CD4-positive, alpha-beta T cell treated with Interleukin-6 at 100 ng/mL for 8 hours (primary cell): ENCODE measurements at places on chromosomes 2 and 18.
A peak's percentile ranks its signal among the peaks of the same experiment; 100 is the strongest.

DNA sequence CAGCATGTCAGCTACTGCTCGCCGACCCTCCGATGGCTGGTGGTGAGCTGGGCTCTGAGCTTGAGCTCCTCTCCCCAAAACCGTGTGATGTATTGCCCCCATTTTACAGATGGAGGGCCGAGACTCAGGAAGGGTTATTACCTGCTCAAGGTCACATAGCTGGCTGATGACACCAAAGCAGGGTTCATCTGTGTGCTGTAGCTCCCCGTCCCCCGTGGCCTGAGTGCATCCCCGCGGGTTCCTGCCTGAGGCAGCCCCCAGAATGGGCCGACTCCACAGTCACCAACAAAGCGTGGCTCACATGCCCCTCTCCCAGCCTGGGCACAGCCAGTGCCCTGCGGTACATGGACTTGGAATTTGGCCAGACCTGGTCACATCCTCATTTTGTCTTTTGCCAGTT, 198.6 kb downstream of the TFCP2L1 start:
- no peak for DNase-seq

- DNase-seq: no peak
These were observed 8.9 kb downstream of the BIN1 start for GRCh38 chr2:127097841-127098651.

GRCh38 chr2:23027396-23027795, 357.6 kb upstream of the KLHL29 start:
- DNase-seq: no peak

DNA sequence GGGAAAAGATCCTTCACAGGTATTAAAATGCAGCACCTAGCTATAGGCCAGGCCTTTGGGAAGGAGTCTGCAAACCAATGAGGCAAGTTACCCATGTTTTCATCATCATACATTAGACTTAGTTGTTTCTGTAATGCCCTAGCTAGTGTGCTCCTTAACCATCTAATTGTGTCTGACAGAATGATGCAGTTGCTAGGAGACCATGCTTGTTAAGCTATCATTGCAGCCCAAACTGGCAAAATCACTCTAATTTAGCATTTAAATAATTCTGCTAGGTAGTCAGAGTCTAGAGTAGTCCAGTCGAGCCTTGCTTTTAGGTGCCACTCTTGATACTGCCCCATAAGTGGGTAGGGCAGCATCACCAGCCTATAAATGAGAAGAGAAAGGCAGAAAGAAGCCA, 34.9 kb downstream of the GAD1 start:
- DNase-seq: no peak

GRCh38 chr2:53660886-53661285, 106.7 kb upstream of the CHAC2 start:
- no peak for DNase-seq

DNA sequence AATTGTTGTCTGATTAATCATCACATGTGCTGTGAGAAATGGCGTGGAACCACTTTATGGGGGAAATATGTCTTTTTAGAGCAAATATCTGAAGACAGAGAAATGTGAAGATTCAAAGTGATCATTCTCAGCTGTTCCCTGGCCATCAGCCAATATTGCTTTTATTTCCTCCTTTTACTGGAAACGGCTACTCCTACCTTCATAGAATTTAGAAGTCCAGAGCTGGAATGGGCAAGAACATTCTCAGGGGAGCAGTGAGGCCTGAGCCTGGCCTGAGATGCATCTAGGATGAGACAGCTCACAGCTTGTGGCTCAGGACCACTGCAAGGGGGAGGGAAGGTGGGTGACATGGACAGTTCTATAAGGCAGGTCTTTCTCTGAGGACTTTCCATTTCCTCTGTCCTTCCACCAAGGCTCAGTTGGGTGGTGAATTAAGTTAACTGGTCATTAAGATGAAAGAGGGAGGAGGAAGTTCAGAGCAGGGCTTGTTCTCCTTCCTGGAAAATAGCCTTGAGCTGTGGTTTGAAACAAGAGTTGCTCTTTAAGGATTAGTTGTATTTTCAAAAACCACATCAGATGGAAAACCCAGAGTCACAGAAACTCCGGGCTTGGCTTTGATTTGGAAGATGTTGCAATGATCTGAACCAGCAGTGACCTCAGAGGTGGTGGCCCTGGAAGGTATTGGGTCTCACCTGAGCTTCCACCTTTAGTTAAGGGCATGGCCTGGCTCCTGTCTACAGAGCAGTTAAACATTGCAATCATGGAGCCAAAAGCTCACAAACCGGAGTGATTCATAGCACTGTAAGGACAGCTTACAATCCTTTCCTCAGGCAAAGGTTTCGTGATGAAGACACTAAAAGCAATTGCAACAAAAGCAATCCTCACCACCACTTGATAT, 144.3 kb downstream of the VAPA start:
- no peak for DNase-seq

DNA sequence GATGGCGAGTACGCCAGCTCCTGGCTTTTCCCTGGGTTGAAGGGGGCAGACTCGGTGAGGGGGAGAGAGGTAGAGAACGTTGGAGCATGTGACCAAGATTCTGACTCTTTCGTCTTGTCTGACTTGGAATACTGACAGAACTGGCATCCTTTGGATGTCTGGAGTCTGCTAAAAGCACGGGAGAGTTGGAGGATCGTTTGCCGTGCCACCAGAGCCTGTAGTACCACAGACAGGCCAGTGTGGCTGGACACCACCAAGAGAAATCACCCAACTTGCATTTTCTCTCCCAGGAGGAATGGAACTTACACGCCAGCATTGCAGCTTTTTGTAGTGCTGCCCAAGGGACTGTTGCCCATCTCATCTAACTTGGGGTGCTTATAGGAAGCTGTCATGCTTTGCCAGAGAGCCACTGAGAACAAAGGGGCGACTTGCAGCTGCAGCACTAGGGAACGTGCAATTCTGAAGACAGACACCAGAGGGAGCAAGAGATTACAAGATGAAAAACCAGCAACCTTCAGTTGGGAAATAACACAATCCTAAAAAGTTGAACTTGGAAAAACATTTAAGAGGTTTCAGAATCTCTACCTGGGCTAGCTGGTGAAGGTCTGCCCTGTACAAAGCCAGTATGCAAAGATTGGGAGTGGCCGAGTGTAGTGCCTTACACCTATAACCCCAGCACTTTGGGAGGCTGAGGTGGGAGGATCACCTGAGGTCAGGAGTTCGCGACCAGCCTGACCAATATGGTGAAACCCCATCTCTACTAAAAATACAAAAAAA, 24.1 kb downstream of the PSMG2 start:
- DNase-seq: peak; percentile 56

- no peak for DNase-seq
These were observed 21.1 kb downstream of the SERPINE2 start for GRCh38 chr2:224017957-224018356.

- no peak for DNase-seq
These were observed 346.6 kb upstream of the PKDCC start for GRCh38 chr2:41701231-41701630.

DNA sequence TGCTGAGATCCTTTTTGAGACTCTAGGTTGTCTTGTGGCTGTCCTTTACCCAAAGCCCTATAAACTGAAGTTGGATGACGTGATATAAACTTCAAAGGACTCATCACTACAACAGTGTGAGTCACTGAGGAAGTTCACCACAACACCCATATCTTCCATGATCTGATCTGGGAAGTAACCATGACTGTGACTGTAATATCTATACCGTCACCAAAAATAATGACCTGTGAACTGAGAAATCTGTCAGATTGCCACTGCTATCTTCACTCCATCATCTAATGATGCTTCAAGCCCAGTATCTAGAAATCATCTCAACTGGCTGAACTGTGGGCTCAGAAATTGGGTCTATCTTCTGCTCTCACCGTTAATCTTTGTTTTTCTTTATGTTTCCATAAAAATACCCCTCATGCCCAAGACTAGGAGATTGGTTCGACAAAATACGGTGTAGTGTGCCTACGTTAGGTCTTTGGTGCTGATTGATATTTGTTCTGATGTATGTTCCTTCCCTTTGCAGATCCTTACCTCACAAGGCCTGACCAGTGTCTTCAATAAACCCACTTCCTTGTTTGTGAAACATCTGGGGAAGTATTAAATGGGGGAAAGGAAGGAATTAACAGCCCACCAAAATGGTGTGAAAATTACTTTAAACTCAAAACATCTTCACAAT, 78.2 kb downstream of the MYL12B start:
- DNase-seq: peak; percentile 6

DNA sequence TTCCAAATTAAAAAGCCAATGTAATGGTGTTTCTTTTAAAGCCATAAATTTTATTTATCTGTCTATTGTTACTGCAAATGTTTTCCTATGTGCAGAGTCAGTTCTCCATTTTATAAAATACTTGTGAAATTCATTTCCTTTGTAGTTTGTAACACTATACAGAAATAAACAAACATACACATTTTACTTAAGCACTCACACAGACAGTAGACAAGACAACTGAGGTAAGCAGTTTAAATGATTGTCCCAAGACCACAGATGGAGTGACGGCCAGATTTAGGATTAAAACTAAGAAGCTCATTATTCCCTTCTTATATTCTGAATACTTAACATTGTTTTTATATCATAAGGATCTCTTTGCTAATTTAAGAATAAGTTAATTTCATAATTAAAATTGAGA, 100.9 kb downstream of the BAZ2B start:
- no peak for DNase-seq

- no peak for DNase-seq
These were observed 72.8 kb upstream of the DTNA start for GRCh38 chr18:34637094-34637801.

GRCh38 chr2:8568543-8569302, 113.1 kb upstream of the ID2 start:
- no peak for DNase-seq

- DNase-seq: no peak
These were observed 142.5 kb downstream of the FAM210A start for GRCh38 chr18:13583576-13584550.

DNA sequence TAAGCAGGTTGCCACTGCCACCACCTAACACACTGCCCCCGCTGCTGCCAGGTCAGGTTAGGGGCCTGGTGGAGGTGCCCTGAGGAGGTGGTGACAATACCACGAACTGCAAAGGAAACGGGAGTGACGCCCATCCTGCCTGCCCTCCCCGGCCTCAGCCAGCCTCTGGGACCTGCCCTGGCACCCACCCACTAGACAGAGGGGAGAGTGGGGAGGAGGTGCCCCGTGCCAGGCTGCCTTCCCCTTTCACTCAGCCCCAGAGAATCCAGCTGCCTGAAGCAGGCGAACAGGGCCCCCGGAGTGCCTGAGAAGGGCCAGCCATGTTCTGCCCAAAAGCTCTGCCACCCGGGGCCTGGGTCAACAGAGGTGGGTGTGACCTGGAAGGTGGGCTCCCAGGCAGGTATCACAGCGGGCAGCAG, 44.5 kb upstream of the FOSL2 start:
- DNase-seq: peak; percentile 62

DNA sequence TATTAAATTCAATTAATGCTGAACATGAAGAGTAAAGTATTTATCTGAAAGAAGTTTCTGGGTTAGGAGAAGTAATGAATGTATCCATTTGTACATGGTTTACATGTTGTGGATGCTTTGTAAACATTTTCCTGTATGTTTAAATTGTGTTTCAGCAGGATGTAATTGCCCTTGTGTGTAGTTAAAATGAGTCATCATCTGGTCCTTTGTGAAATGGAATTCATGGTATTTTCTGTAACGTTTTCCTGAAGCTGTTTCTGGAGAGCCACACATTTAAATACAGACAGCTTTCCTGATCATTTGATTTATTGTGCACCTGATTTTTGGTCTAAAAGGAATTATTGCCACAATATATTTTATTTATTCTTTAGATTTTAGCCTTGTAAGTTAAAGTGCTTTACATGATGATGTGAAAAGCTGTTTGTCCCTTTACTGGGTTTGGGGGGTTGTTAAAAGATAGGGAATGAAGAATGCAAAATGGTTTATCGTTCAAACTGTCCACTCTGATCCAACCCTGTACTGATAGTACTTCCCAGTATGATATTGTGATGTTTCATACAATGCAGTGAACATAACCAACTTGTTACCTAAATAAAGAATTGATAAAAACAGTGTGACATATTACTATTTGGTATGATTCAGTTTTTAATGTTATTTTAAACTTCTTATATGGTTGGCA, 41.7 kb upstream of the SLC3A1 start:
- DNase-seq: no peak

- no peak for DNase-seq
These were observed 201.8 kb downstream of the TWIST2 start for GRCh38 chr2:239049421-239050251.

GRCh38 chr2:65331336-65332025, 100.9 kb downstream of the SPRED2 start:
- DNase-seq: no peak

DNA sequence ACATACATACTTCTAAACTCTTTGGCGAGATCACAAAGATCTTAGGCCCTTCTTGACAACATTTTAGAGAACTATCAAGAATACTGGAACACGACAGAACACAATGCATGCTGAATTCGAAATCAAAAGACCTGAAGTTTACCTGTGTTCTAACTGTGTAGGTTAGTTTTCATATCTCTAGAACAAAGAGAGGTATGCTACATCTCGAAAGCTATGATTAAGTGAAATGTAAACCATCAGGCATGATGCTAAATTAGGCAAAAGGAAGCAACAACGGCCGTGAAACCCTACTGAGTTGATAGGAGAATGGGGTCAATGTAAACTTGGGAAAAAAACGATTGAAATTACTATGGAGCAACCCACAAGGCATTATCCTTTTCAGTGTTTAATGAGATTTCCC, 43.7 kb downstream of the IKZF2 start:
- no peak for DNase-seq

- DNase-seq: no peak
These were observed 4.1 kb upstream of the TNP1 start for GRCh38 chr2:216863946-216864345.

GRCh38 chr18:63145166-63145850, 174.3 kb downstream of the BCL2 start:
- DNase-seq: no peak

- DNase-seq: no peak
These were observed 7.5 kb upstream of the SERPINB13 start for GRCh38 chr18:63579616-63580015.
